ENCODE measurements at places on chromosomes 12 and 14. TPM values are rescaled to one million over a fixed set of nuclear protein-coding genes. Genes with fewer than 3 reads are reported as not detected.

Gene VWF
- total RNA-seq = 367 TPM

Gene CCDC197
- not detected for total RNA-seq

Gene GLI1
- not detected for total RNA-seq

GRCh38 chr14:104550861-104551728 lies 28.5 kb upstream of the C14orf180 start:
- no peak for DNase-seq

DNA sequence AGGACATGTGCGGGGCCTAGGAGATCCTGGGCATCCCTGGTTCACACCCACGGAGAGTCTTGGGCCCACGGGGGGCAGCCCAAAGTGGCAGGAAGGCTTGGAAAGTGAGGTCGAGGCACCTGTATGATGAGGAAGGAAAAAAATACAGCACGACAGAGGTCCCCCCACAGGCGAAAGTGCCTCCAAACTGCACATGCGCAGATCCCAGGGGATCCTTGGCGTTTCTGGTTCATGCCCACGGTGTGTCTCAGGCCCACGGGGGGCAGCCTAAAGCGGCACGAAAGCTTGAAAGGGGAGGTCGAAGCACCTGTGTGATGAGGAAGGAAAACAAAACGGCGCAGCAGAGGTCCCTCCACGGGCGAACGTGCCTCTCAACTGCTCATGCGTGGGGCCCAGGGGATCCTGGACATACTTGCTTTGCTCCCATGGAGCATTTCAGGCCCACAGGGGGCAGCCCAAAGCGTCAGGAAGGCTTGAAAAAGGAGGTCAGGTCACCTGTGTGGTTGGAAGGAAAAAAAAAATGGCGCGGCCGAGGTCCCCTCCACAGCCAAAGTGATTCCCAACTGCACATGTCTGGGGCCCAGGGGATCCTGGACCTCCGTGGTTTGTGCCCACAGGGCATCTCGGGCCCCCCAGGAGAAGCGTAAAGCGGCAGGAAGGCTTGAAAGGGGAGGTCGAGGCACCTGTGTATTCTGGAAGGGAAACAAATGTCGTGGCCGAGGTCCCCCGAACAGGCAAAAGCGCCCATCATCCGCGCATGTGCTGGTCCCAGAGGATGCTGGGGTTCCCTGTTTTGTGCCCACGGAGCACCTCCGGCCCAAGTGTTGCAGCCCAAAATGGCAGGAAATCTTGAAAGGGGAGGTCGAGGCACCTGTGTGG lies 582.6 kb downstream of the ALG10 start:
- DNase-seq = peak; percentile 47

- DNase-seq = no peak
Observed at GRCh38 chr14:68814539-68815297, 21.9 kb upstream of the ZFP36L1 start.

DNA sequence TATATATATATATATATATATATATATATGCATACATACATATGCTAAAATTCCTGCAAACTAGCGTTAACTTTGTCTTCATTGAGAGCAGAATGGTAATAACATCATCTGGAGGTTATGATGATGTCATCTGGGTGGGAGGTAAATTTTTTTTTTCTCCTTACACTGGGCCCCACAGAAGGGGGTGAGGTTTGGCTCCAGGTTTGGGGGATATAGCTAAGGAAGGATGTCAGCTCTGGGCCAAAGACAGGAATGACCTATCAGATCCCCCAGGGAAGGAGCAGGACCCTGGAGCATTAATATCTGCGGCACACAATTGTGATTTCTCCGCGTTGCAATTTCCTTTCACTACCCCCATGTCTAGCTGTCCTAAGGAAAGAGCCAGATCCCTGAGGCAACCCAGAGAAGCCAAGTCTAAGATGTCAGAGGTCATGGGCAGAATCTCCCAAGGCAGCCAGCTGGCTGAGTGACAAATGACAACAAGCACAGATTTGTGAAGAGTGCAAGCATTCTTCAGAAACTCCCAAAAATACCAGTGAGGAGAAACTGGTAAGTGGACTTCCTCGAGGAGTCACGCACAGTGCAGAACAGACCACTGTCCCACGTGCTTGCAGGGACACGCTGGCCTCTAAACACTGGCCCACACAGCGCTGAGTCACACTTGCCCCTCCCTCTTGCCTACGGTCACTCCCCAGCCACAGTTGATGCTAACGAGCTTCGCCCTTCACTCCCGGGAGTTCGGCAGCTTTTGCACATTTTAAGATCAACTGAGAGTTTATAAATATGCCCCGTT lies 9.9 kb downstream of the UBC start:
- peak; percentile 96 for DNase-seq

DNA sequence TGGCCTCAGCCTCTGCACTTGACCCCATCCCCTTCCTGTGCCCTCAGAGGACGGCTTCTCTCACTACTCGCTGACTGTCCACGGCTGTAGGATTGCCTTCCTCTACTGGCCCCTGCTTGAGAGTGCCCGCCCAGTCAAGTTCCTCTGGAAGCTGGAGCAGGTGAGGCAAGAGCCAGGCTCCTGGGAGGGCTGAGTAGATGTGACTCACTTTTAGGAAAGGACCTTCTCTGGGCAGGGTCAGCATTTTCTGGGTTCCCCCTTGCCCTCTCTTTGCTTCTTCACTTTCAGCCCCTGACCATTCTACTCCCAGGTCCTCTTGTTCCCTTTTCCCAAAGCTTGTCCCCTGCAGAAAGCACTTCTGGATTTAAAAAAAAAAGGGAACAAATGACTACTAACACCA lies 7.7 kb downstream of the CLSTN3 start:
- DNase-seq = no peak

DNA sequence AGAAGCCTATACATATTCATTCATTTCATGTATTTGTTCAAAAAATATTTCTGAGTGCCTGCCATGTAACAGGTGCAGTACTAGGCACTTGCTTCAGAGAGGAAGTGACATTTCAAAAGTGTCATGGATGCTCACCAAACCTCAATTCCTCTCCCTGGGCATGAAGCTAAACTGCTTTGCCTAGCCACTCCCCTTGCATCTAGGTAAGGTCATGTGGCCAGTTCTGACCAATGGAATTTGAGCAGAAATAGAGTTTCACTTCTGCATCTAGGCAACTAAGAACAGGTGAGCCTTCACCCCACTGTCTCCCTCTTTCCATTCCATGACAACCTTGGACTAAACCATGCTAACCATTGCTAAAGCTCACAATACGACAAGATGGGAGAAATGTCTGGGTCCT lies 27.6 kb downstream of the TC2N start:
- no peak for DNase-seq

GRCh38 chr14:88588081-88588480 lies 25.2 kb downstream of the ZC3H14 start:
- no peak for DNase-seq

DNA sequence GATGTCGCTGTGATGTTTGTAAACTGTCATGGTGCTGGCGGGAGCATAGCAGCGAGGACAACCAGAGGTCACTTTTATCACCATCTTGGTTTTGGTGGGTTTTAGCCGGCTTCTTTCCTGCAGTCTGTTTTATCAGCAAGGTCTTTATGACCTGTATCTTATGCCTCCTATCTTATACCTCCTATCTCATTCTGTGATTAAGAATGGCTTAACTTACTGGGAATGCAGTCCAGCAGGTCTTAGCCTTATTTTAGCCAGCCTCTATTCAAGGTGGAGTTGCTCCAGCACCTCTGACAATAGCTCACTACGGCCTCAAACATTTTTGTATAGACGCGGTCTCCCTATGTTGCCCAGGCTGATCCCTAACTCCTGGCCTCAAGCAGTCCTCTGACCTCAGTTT lies 53.7 kb downstream of the B4GALNT3 start:
- no peak for DNase-seq

DNA sequence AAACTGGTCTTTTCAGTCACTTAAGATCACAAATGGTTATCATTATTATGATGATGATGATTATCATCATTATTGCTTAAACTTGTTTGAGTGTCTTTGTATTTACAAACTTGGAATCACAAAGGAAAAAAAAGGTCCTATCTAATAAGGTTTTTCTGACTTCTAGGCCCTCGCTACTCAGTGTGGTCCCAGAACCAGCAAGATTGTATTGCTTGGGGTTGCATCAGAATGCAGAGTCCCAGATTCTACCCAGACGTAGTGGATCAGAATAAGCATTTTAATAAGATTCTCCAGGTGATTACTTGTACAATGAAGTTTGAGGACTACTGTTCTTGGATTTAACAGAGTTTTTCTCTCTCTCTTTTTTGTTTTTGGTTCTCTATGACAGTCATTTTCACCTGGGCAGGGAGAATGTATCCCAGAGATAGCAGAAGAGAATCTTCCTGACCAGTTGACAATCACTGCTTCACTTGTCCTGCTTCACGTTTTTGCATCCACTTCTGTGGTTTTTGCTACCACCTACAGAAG lies 29.3 kb upstream of the PPP1R12A start:
- no peak for DNase-seq

DNA sequence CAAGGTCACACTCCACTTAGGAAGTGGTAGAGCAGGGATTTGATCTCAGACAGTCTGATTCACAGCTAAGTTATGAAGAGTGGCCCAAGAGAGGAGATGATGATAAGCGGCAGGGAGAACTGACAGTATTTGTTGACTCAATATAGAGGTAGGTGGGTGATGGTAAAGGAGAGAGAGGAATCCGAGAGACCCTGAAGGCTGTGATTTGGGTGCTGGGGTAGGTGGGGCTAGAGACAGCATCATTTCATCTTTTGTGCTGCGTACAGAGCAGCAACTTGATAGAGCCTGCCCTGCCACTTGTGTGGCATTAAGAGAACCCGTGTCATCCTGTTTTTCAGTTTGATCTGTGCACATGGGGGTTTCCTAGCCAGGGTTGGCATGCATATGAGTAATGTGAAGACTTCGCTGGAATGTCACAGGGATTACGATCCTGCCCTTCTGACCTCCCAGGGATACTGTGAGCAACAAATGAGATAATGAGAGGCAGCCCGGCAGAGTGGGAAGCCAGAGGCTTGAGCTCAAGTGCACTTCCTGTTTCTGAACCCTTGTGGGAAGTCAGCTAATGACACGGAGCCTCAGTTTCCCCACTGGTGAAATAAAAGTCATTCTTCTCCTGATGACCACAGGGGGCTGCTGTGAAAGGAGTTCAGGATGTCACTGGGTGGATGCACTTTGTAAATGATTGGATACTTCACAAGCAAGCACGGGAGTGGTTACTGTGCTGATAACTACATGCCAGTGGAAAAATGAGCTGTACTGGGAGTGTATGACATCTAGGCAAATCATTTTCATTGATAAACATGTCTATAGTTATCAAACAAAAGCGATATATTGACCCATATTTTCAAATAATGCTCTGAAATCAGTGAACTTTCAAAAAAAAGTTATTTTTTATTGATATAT lies 59.5 kb upstream of the IGF1 start:
- no peak for DNase-seq

DNA sequence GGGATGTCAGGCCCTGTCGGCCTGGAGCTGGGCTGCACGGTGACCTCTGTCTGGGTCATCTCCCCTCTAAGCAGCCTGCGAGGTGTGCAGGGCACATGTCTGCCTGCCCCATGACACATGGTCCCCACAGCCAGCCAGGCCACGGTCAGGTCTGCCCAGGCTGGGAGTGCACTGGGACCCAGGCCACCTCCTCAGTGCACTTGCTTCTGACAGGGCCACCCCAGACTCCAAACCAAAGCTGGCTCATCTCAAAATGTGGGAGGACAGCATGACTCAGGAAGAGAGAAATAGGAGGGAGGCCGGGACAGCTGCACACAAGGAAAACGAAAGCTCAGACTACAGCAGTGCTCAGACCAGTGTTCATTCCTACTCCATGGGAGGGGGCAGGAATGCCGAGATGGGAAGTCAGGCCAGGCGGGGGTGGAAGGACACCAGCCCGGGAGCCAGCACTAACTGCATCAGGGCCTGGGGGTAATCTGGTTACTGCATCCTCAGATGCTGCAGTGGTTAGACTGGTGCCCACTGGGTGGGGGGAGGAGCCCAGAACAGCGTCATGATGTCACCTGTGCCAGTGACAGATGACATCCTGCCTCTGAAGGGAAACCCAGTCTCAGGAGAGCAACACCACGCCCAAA lies 4.0 kb downstream of the P2RX2 start:
- DNase-seq = no peak

GRCh38 chr12:15638231-15638630 lies 151.0 kb downstream of the EPS8 start:
- no peak for DNase-seq

DNA sequence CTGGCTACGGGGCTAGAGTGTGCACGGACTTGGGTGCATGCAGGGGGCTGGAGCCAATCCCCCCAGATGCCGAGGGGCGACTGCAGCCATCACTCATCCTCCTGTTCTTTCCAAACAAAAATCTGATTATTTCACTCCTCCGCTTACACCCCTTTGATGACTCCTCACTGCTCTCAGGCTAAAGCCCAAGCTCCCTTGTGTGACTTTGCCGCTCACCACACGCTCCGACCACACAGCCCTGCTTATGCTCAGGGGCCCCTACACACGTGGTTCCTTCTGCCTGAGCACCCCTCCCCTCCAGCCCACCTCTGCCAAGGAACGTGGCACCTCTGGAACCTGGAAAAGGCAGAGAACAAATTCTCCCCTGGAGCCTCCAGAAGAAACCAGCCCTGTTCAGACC lies 13.7 kb downstream of the CHFR start:
- DNase-seq = no peak

DNA sequence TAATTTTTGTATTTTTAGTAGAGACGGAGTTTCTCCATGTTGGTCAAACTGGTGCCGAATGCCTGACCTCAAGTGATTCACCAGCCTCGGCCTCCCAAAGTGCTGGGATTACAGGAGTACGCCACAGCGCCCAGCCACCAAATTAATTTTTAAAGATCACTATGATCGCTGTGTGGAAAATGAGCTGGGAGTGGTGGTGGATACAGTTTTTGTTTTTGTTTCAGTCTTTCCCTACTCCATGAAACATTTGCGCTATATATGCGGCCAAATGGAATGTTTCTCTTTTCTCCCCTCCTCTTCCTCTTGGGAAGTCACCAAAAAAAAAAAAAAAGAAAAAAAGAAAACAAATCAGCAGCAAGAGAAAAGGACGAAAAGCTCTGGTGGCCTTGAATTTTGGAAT lies 20.8 kb upstream of the P2RX4 start:
- DNase-seq = no peak

DNA sequence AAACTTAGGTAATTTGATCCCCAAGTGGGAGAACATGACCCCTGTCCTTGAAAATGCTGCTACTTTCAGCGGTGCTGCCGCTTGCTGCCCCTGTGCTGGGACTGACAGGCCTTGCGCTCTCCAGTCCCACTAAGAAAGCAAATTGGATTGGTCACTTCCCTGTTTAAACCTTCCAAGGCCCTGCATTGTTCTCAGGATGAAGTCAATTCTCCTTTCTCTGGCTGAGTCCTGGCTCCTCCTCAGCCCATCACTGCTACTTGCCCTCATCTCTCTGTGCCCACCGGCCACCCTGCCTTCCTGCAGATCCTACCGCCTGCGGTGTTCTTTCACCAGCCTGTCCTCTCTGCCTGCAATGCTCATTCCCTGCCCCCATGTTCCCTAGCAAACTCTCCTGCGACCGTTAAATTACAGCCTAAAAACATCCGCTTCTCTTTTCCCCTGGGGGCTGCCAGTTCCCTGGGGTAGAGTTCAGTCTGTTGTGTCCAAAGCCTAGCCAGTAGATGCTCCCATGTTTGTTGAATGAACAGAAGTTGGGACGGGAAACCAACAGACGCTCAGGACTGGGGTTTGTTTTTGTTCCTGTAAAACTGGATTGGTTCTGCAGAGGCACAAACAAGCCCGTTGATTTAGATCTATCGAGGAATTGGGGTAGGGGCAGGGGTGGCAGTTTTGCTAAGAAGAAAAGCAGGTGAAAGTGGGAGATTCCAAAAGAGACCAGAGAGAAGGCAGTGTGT lies 127.3 kb upstream of the HIF1A start:
- DNase-seq = no peak
